ENCODE measurements at places on chromosomes 6 and 20. TPM values are rescaled to one million over a fixed set of nuclear protein-coding genes. Genes with fewer than 3 reads are reported as not detected.

- H3K4me3 ChIP-seq = no peak overlapping the region
- no peaks in the 10 kb centered on the region for H3K4me1 ChIP-seq
- H3K36me3 ChIP-seq = no peaks in the 10 kb centered on the region
- no peaks in the 10 kb centered on the region for H3K27me3 ChIP-seq
- no peak overlapping the region for H3K27ac ChIP-seq
These were observed 478.0 kb downstream of the KIF16B start for GRCh38 chr20:16095226-16095625.

DNA sequence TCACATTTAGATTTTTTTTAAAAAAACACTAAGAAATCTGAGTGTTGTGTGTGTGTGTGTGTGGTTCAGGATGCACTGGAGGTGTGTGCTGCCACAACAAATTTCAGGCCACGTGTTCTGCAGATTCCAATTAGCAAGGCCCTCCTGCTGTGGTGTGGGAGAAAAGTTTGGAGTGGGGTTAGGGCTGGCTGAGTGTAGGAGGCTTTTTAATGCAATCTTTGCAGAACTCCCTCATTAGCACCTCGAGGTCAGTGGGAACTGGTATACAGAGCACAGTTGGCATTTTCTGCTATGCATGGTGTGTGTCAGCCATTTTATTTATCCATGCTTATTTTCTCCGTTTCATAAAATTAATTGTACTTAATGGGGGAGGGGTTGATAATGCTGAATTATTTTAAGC, 187.6 kb downstream of the SOX4 start:
- H3K27ac ChIP-seq = no peak overlapping the region
- DNase-seq = no peak
- no peaks in the 10 kb centered on the region for H3K4me1 ChIP-seq
- no peaks in the 10 kb centered on the region for H3K27me3 ChIP-seq
- H3K36me3 ChIP-seq = no peaks in the 10 kb centered on the region
- no peak overlapping the region for H3K4me3 ChIP-seq

- H3K27ac ChIP-seq = no peak overlapping the region
- H3K27me3 ChIP-seq = peaks cover 52% of the 10 kb centered on the region
- no peak overlapping the region for H3K4me3 ChIP-seq
These were observed 148.5 kb downstream of the EDN3 start for GRCh38 chr20:59448851-59449444.

Gene CTCFL
- not detected for total RNA-seq

Gene TRAPPC3L
- 0.64 TPM for total RNA-seq

All from upper lobe of right lung (tissue), 1 donor.